ENCODE measurements at places on chromosomes 7 and 10.

DNA sequence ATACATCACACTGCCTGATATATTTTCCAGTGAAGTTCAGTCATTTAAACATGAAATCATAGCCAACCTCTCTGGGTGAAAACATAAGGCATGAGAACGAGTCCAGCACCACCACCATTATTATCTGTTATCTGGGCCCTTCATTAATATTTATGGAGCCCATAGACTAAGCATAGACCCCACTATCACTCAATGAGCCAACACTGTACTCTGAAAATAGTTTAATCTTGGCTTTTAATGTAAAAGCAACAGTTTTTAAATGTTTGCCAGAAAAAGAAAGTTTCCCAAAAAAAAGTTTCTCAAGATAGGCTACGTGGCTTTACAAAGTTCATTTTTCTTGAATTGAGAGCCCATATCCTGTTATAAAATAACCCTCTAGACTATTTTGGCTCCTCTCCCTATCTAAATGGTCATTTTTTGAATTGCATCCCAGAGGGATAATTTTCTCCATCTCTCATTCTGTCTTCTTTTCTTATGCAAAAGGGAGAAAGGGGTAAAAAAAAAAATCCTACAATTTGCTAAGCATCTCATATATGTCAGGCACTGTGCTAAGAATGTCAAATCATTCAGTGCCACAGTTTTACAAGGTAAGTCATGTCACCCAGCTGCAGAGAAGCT, 66.1 kb downstream of the FZD1 start:
- DNase-seq, result no peak

DNA sequence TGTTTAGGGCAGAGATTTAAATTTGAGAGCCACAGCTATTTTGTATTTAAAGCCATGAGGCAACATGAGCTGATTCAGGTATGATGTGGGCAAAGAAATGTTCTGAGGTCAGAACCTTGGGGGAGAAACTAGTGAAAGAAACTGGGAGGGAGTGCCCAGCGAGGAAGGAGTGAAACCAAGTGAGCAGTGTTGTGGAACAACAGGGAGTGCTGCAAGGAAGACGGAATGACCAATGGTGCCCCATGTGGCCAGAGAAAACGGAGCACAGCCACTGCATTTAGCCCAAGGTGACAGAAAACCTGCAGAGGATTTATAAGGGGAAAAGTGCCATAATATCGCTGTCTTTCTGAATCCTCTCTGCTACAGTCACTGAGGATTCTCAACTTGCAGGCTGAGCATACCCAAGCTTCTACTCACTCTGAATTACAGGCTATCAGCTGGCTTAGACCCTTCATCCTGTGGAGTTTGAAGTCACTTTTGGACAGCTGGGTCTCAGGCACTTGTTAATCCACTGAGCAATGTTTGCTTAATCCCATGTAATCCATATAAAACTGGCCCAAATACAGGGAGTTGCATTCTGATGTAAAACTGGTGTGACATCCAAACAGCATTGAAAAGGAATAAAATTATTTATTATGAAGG, 777.3 kb downstream of the CCSER2 start:
- no peak for DNase-seq

- DNase-seq, result no peak
These were observed 64.2 kb upstream of the IL6 start for GRCh38 chr7:22662556-22663356.

DNA sequence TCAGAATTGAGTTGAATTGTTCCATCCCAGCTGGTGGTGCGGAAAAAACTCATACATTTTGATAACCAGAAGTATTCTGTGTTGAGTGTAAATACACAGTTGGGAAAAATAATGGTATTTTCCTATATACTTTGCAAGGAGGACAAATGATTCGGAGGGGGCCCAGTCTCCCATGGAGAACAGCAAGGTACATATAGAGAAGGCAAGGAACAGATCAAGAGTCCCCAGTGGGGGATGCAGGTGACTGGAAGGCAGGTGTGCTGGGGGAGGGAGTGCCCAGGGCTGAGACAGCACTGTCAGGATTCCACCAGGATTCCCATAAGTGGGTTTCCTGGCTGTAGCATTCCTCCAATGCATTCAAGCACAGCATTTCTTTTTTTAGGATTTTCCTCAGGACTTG, 10.8 kb upstream of the ADCY1 start:
- DNase-seq, result no peak

GRCh38 chr7:94391726-94392392, 2.8 kb upstream of the COL1A2 start:
- DNase-seq, result no peak

- no peak for DNase-seq
These were observed 137.5 kb downstream of the ZEB1 start for GRCh38 chr10:31456468-31456867.

- DNase-seq, result no peak
These were observed 973.0 kb upstream of the GHITM start for GRCh38 chr10:83166344-83166743.

DNA sequence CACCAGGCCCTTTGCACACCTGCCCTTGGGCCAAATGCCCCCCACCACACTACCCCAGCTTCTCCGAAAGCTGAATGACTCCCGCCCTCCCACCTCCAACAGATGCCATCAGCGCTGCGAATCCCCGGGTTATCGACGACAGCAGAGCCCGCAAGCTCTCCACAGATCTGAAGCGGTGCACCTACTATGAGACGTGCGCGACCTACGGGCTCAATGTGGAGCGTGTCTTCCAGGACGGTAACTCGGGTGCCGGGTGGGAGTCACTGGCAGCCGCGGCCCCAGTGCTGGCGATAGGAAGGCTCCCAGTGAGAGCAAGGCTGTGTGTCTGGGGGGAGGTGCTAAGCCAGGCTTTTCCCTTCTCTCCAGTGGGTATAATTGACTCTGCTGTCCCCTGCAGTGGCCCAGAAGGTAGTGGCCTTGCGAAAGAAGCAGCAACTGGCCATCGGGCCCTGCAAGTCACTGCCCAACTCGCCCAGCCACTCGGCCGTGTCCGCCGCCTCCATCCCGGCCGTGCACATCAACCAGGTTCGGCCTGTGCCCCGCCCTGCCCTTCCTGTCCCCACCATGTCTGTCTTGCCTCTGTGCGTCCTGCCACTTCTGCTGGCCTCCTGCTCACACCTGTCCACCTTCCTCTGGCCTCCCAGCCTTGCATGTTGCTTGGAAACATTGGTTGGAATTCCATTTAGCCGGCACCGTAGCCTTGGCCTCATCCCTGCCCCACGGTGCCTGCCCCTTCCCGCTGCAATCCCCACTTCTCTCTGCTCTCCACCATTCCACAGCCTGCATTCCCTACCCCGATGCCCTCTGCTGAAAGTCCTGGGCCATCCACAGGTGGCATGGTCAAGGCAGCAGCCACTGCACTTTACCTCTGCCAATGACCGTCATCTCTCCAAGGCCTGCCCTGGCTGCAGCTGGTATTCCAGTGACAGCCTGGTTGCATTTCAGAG, 32.1 kb downstream of the AGAP3 start:
- DNase-seq, result no peak

GRCh38 chr10:28730031-28730778, 52.9 kb downstream of the BAMBI start:
- no peak for DNase-seq

DNA sequence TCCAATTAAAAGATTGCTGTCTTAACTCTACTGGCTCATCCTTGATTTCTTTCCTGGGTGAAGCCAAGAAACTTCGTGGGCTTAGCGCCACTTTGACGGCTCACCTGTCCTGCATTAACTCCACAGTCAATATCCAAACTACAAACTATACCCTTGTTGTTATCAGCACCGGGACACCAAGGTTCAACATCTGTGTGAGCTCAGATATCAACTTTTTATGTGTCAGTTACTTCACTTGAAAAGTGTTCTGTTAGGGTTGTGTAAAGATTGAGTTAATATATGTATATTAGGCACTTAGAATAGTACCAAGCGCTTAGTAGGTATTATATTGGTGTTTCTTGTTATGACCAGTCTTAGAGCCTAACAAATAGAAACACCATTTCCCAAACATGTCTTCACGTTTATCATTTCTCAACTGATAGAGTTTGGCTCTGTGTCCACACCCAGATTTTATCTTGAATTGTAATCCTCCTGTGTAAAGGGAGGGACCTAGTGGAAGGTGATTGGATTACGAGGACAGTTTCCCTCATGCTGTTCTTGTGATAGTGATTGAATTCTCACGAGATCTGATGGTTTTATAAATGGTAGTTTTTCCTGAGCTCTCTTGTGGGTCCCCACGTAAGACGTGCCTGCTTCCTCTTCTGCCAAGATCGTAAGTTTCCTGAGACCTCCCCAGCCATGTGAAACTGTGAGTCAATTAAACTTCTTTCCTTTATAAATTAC, 19.0 kb upstream of the ST8SIA6 start:
- DNase-seq, result no peak

DNA sequence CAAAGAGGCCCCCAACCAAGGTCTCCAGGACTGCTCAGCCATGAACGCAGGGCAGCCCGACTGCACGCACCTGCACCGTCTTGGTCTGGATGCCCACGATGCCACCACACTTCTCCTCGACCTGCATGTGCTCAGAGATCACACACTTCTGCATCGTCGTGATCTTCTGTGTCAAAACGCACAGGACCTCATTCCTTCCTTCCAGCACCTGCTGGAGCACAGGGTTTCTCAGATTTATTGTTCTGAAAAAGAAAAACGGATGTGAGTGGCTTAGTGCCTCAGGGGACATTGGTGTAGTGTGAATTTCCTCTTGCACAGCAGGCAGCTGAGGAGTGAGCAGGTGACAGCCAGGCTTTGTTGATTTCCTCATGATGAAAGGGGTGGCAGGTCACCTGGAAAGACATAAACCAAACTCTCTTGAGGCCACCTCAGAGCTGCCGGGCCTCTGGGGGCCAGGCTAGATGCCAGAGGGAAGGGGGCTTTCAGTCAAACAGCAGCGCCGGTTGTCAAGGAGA, 38.2 kb downstream of the GSDME start:
- peak; percentile 28 for DNase-seq

DNA sequence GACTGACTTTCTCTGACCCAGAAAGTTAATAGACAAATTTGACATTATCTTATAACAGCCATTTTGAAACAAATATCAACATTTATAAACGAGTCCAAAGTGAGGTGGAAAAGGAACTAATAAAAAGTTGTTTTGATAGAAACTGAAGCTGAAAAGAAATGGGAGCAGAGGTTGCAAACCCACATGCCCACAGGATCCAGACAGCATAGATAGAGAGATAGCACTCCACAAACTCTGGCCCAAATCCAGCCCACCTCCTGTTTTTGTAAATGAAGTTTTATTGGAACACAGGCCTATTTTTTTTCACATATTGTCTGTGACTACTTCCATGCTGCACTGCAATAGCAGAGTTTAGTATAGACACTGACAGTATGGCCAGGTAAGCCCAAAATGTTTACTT, 171.9 kb downstream of the PRKG1 start:
- DNase-seq, result no peak

- no peak for DNase-seq
These were observed 299.4 kb downstream of the SNX13 start for GRCh38 chr7:17640730-17641377.

GRCh38 chr7:43528576-43529354, 54.1 kb upstream of the STK17A start:
- no peak for DNase-seq

- no peak for DNase-seq
These were observed 29.8 kb upstream of the KLF6 start for GRCh38 chr10:3814838-3815220.

DNA sequence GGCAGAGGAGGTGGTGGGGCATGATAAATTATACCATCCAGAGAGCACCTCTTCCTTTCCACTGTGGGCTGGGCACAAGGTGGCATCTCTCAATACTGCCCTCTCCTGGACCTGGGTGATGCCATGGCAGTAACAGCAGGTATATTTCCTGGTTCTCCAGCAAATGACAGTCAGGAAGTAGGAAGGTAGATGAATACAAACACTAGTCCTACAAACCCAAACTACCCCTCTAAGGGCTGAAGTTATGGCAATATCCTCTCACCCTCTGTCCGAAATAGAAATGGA, 1004.9 kb downstream of the KCNMA1 start:
- DNase-seq, result no peak

DNA sequence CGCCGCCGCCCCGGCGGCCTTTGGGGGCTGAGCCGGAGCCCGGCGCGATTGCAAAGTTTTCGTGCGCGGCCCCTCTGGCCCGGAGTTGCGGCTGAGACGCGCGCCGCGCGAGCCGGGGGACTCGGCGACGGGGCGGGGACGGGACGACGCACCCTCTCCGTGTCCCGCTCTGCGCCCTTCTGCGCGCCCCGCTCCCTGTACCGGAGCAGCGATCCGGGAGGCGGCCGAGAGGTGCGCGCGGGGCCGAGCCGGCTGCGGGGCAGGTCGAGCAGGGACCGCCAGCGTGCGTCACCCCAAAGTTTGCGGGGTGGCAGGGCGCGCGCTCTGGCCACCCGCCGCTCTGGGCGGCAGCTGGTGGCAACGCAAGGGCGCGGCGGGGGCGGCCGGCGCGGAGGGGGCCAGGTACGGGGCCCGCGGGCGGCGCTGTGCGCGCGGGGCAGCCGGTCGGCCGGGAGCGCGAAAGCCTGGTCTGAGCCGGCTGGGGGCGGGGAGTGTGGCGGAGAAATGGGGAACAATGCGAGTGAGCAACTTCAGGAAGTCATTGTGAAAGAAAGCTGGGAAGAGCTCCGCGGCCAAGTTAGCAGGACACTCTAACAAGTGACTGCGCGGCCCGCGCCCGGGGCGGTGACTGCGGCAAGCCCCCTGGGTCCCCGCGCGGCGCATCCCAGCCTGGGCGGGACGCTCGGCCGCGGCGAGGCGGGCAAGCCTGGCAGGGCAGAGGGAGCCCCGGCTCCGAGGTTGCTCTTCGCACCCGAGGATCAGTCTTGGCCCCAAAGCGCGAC, at the start of gene IKZF1:
Gene IKZF1 (plus strand): TSS at position 588 of the 782 bp plus-strand sequence. CDS start 14,346 bp downstream, outside the sequence.
- DNase-seq, result no peak

- no peak for DNase-seq
These were observed 378.5 kb downstream of the CCSER2 start for GRCh38 chr10:84706875-84707274.

- no peak for DNase-seq
These were observed 40.7 kb downstream of the KMT2C start for GRCh38 chr7:152395112-152395511.

GRCh38 chr10:112332509-112333228, 41.2 kb upstream of the ACSL5 start:
- no peak for DNase-seq

GRCh38 chr10:113920875-113921274, 66.4 kb downstream of the NHLRC2 start:
- no peak for DNase-seq

DNA sequence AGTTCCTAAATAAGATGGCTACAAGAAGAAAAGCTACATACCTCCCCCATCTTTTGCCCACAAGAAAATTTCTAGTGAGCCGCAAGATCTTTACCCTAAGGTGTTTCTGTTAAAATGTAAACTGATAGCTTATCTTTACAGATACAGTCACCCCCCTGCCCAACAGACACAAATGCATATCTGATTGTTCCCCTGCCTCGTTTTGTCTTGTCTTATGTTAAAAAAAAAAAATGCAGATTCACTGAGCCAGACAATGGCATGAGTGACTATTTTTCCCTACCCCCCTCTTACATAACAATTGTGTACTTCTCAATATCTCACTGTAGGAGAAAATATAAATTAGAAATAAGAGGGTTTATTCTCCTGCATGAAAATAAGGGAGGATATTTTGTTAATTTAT, 8.5 kb downstream of the ZNF138 start:
- DNase-seq, result no peak

GRCh38 chr7:18020138-18020715, 7.4 kb downstream of the PRPS1L1 start:
- no peak for DNase-seq
